CD4-positive, alpha-beta T cell treated with Interleukin-6 at 100 ng/mL for 8 hours (primary cell): ENCODE measurements at places on chromosomes 13 and 19.
A peak's percentile ranks its signal among the peaks of the same experiment; 100 is the strongest.

GRCh38 chr19:35528218-35529038 is at the start of gene SBSN:
SBSN (minus strand) TSS chr19:35528311; CDS start chr19:35528281, 30 bp downstream.
- no peak for DNase-seq

- no peak for DNase-seq
Measured at GRCh38 chr13:78185700-78186099, 267.1 kb upstream of the EDNRB start.

DNA sequence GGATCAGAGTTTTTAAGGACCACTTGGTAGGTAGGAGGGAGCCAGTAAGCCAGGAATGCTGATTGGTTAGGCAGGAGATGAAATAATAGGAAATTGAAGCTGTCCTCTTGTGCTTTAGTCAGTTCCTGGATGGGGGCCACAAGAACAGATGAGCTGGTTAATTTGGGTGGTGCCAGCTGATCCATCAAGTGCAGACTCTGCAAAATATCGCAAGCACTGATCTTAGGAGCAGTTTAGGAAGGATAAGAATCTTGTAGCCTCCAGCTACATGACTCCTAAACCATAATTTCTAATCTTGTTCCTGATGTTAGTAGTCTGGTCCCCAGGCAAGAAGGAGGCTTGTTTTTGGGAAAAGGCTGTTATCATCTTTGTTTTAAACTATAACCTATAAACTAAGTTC is 117.9 kb upstream of the GPR12 start:
- DNase-seq = no peak

- DNase-seq = no peak
Measured at GRCh38 chr19:43532571-43532961, 422 bp upstream of the ZNF575 start.

- DNase-seq = no peak
Measured at GRCh38 chr13:112171570-112171965, 104.6 kb downstream of the SOX1 start.

DNA sequence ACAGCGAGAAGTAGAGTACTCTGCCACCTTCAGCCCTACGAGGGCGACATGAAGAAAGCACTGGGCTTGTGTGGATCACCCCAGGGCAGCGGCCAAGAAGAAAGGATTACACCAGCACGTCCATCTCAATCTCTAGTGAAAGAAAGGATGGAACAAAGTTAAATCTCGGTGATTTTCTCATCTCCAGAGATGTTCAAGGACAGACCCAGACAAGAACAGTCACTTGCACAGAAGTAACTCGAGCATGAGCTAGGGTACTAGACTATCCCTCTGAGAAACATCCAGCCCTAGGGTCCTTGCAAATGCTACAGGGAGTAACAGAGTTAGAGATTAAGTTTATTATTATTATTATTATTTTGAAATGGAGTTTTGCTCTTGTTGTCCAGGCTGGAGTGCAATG is 106.7 kb downstream of the CRYL1 start:
- no peak for DNase-seq

DNA sequence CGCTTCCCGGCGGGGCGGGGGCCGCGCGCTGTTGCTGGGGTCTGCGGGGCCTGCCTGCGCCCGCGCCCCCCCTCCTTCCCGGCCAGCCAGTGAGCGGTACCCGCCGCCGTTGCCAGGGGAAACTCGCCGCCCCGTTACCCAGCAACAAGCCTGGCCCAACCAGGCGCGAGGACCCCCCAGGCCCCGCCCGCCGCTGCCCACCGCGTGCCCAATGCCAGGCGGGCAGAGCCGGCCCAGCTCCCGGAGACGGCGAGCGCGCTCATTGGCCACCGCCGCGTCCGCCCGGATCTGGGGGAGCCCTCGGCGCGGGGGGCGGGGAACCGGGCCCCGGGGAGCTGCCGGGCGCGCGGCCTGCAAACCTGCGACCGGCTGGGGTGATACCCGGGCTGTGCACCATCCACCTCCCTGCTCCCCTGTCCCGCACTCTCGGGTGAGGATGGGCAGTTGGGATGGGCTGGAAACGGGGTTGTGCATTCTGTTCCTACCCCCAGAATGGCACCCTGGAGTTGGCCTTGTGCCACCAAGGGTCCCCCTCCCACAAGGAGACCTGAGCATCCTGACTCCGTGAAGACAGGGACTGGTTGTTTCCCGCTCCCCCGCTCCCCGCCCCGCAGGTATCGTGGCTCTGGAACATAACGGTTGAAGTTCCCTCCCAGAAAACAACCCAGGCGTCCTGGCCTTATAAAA is 8.8 kb upstream of the BBC3 start:
- peak; percentile 59 for DNase-seq

GRCh38 chr19:12606796-12607195 is 3.8 kb downstream of the ZNF490 start:
- no peak for DNase-seq

- DNase-seq = no peak
Measured at GRCh38 chr19:55451965-55452748, 9.1 kb upstream of the SHISA7 start.

- no peak for DNase-seq
Measured at GRCh38 chr19:35267353-35267817, 1.4 kb upstream of the USF2 start.

GRCh38 chr13:27708325-27708724 is 84.0 kb upstream of the GSX1 start:
- DNase-seq = no peak

- DNase-seq = no peak
Measured at GRCh38 chr19:49669516-49669915, 3.8 kb downstream of the BCL2L12 start.

DNA sequence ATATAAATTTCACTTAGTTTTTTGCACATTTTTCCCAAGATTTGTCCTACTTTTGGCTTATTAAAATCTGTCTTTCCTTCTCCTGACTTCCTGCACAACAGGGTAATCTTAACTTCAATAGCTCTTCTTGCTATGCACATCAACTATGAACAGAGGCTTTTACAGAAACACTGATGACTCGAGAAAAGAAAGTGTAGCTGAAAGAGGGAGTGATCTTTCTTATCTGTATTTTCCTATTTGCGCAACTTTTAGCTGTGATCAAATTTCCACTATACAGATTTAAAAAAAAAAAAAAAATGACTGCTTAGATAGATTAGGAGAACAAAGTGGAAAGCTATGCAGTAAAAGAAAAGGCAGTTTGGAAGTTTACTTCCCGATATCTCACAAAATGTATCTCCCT is 406.9 kb downstream of the LIG4 start:
- no peak for DNase-seq

DNA sequence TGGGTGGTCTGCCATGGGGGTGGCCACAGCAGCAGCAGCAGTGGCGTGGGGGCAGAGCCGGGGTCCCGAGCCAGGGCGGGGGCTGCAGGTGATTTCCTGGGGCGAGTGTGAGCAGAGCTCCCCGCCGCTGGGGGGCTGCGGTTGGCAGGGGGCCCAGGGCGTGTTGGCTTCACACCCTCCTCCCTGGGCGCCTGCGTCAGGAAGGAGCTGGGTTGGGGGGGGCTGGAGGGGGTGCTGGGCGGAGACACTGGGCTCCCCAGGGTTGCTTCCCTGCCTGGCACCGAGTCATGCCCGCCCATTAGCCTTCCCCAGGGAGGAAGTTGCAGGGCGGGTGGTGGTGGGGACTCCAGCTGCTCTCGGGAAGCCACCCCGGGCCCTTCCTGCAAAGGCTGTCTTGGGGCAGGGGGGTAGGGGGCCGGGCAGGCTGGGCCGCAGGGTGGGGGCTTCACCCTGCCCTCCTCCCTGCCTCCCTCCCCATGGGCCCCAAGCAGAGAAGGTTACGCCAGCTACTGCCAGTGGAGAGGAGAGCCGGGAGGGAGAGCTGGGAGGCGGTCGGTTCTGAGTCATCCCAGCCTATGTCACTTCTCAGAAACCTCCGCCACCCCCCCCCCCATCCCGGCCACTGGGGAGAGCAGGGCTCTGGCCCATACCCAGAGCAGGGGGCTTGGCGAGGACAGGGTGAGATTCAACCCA is 4.6 kb downstream of the MIDN start:
- peak; percentile 87 for DNase-seq

DNA sequence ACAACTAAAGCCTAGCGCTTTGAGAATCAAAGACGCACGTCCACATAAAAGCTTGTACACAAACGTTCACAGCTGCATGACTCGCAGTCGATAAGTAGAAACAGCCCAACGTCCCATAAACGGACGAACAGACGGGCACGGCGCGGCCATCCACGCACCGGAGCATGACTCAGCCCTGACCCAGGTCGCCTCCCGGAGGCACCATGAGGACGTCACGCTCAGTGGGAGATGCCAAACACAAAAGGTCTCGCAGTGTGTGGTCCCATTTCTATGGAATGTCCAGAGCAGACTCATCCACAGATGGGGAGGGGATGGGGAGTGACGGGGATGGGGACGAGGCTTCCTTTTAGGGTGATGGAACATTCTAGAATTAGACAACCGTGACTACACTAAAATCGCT is 9.4 kb downstream of the POLRMT start:
- DNase-seq = no peak

- DNase-seq = no peak
Measured at GRCh38 chr19:16623576-16623975, 4.4 kb downstream of the MED26 start.

DNA sequence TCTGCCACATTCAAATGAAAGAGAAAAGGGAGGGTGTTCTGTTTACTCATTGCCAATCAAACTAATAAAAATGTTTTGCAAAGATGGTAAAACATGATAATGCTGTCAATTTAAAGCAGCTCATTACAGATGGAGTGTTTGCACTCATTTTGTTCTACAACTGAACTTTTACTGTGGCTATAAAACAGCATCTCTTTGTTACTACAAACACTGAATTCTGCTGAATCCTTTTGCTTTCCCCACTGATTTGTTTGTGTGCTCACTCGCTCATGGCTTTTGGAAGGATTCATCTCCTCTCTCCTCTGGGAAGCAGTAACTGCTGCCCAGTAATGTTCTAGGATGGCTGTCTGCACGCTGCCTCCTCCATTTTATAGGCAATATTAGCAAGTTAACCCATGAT is 434.5 kb downstream of the PCDH9 start:
- no peak for DNase-seq

DNA sequence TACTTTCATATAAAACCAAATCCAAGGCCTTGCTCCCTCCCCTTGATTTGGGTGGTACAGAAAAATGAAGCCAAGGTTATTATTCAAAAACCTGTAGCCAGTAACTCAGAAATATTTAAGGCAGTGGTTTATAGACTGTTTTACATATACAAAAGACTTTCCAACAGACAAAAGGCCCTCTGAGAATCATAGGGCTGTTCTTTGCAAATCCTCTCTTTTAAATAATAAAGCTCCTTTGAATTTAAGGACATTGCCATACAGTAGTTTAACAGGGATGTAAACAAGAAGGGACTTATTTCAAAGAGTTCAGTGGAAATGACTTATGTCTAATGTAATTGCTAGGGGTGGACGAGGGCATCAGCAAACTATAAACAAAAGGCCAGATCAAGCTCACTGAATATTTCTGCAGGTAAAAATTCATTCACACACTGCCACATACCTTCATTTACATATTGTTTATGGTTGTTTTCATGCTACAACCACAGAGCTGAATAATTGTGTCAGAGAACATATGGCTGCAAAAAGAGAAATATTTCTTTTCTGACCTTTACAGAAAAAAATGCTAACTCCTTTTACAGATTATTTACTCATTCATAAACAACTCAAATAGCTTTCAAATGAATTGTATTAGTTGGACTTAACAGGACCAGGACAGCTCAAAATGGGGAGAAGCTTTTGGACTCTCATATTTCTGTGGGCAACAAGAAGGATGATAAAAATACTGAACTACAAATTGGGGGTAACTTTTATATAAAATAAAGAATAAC is 665.6 kb downstream of the SLITRK1 start:
- DNase-seq = no peak

DNA sequence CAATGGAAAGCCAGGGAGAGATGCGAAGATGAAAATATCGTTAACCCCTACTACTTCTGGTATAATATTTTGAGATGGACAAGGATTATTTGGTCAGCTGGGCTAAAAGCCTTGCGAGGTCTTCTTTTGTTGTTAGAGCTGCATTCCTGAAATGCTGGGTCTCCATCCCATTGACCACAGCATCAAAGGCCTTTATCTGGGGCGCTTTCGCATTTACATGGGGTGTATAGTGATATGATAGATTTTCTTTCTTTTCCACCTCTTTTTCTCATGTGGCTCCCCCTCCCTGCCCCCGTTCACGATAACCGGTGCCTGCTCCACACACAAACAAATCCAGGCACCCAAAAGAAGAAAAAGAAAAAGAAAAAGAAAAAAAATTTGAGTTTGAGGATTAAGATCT is 77.5 kb downstream of the ZNF536 start:
- DNase-seq = no peak

DNA sequence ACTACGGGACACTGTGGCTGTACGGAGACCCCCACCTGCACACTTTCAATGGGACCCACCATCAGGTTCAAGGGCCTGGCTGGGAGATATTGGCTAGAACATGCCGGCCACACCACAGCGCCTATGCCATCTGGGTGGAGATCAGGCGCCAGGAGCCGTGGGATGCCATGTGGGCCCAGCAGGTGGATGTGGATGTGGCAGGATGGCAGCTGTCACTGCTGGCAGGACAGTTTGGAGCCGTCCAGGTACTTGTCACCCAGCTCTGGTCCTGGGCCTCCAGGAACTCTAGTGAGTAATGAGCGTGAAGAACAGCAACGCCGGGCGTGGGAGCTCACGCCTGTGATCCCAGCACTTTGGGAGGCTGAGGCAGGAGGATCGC is 15.7 kb upstream of the FXYD3 start:
- DNase-seq = no peak

GRCh38 chr13:77918391-77919245 is at the start of gene EDNRB:
EDNRB (minus strand) TSS chr13:77918831; CDS start chr13:77918573, 258 bp downstream.
- no peak for DNase-seq

GRCh38 chr19:53868091-53868891 is 608 bp downstream of the MYADM start:
- no peak for DNase-seq

- DNase-seq = no peak
Measured at GRCh38 chr13:107866941-107867623, 348.3 kb downstream of the LIG4 start.

DNA sequence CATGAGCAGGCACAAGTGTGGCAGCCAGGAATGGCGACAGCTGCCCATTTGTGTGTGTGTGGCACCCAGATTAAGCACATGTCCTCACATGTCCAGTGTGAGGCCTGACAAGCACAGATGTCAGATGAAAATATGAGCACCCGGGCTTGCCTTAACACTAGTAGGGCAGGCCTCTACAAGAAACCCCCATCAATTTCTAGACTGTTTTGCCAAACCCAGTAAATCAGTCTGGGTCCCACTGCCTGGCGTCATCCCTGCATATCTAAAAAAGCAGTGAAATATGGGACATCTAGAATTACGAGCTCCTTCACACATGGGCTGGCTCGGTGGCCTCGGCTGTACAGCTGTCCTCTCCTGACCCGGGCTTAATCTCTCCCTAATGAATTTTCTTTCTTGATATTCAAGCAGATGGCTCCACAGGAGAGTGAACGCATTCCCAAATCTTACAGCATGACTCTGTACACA is 432.7 kb downstream of the FOXO1 start:
- no peak for DNase-seq
